Sigmoid colon (tissue), 7 donors: ENCODE measurements at places on chromosomes 3 and 15. TPM values are rescaled to one million over a fixed set of nuclear protein-coding genes. Genes with fewer than 3 reads are reported as not detected.
A peak's percentile ranks its signal among the peaks of the same experiment; 100 is the strongest.

Gene CCDC33
- total RNA-seq = not detected

Gene PPP1R2
- 69.9 TPM for total RNA-seq

Gene ACP3
- total RNA-seq = 6.5 TPM

Gene RBPMS2
- total RNA-seq = 23.4 TPM

Gene ARHGAP31
- 11.1 TPM for total RNA-seq

Gene BUB1B
- total RNA-seq = 0.33 TPM

DNA sequence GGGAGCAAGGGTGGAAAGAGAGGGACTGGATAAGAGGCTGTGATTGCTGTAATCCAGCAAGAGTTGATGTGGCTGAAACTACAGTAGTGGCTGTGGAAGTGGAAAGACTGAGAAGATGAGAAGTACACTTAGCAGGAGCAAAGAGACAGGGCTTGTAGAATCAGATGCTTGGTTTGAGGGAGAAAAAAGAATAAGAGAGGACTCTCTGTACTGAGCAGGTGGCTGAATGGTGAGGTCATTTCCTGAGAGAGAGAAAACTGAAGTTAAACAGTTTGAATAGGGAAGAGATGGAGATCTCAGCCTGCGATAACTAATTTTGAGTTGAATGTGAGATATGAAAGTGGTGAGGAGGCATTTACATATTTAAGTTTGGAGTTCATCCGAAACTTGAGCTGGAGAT is 95.8 kb upstream of the SLC25A36 start:
- DNase-seq = no peak

- DNase-seq = no peak
Measured at GRCh38 chr15:69011641-69012040, 2.9 kb upstream of the NOX5 start.

- no peak for DNase-seq
Measured at GRCh38 chr15:49024840-49025239, 21.4 kb downstream of the SECISBP2L start.

DNA sequence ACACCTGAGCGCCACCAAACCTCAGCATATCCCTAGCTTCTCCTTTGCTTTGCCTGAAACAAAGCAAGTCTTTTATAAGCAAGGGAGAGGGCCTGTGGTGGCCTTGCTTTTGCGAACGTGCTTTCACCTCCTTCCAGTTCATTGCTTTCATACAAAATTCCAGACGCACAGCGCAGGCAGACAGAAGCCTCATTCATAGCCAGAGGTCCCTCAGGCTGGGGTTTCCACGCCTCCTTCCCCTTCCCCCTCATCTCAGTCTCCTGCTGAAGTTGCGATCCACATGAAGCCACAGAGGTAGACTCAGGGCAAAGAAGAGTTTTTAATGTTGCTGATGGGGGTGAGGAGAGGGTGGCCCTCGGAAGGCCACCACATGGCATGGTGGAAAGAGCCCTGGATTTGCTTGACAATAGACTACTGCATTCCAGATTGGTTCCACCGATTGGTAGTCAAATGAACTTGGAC is 59.4 kb upstream of the FLNB start:
- peak; percentile 64 for DNase-seq

DNA sequence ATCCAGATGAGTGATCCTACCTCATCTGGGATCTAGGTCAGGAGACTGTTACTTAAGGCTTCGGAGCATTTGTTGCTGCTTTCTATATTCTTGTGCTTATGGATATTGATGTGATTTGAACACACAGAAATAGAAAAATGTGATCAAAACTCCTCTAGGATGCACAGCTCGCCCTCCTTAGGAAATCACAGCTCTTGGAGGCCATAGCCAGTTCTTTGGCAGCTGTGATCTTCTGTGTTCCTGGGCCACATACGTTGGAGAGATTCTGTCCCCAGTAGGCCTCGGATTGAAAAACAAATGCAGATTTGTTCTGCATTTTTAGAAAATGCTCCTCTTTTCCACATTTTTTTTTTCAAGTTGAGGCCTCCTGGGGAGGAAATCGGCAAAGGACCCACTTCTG is 437.4 kb upstream of the THBS1 start:
- no peak for DNase-seq

DNA sequence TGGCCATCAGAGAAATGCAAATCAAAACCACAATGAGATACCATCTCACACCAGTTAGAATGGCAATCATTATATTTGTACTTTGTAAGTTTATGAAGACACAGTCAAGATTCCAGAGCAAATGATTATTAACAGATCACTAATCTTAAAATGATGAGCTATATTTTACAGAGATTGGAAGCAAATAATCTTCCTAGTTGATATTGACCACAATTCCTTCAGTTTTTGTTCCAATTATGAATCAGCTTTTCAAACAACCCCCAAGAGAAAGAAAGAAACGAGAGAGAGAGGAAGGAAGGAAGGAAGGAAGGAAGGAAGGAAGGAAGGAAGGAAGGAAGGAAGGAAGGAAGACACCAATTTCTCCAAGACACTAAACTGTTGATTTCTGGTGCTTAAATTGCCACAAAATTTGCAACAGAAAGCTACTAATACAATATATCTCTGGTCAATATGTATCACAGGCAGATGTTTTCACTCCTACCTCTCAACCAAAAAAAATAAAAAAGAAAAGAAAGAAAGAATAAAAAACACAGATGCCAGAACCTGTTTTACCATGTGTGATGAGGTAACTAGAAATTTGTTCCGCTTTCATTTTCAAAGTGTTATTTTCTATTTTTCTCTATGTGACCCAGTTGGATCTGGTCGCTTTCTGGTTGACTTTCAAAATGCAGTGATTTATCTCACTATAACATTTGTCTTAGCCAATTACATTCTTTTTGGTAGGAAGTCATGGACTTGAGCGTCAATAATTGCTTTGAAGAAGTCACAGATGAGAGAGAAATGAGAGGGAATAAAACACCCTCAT is 1609.6 kb downstream of the SI start:
- no peak for DNase-seq

DNA sequence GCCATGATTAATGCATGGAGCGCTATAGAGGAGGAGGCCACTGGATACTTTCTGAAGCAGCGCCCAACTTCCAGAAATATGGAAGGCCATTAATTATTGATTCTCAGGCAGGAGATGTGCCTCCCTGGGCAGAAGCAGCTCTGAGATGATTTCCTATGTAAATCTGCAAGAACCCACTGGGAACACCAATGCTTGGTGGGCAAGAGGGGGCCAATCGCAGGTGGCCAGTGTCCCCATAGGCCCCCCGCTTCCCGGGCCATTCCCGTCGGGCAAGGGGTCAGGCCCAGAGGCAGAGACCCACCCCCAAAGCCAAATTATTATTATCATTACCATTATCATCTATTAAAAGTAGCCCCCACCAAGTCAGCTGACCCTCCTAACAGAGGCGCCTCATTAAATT is 288.0 kb upstream of the TLE3 start:
- DNase-seq = no peak

GRCh38 chr15:89812011-89812846 is 2.4 kb downstream of the ANPEP start:
- peak; percentile 83 for DNase-seq

DNA sequence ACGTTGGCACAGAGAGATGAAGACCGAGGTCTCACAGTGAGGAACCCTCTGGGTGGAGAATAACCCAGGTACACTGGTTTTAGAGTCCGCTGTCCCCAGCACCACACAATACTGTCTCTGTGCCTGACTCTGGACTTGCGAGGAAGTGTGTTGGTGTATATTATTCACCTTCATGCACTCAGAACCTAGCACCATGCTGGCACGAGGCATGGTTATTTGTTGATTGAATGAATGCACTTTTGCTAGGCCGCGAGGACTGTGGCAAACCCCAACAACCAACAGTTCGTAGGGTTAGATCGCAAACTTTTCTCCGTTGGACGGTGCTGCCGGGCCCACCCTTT is 484 bp upstream of the C3orf52 start:
- no peak for DNase-seq

GRCh38 chr3:159455741-159456181 is 532.9 kb upstream of the IL12A start:
- DNase-seq = no peak

DNA sequence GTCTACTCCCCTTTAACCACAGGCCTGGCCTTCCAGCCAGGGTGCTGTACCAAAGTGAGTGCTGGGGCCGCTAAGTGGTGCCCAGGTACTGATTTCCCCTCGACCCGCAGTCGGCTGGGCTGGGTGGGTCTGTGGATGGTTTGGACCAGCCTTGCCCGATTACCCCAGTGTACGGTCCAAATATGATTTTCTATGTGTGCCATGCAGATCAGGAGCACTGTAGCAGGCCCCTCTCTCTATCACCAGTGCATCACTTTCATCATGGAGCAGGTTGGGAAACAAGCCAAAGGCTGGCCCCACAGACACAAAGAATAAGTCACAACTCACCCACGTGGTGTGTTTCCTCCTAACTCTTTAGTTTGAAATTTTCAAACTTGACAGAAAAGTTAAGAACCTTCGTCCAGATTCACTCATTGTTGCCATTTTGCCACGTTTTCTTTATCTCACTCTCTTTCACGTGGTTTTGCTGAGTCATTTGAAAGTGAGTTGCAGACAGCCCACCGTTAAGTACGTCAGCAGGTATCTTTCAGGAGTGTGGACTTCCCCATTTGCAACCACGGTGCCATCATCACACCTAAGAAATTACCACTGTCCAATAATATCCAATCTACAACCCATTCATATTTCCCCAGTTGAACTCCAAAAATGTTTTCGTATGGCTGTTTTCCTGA is 37.0 kb downstream of the ZNF710 start:
- DNase-seq = peak; percentile 58

GRCh38 chr3:119891944-119892721 is 110.2 kb downstream of the NR1I2 start:
- no peak for DNase-seq

DNA sequence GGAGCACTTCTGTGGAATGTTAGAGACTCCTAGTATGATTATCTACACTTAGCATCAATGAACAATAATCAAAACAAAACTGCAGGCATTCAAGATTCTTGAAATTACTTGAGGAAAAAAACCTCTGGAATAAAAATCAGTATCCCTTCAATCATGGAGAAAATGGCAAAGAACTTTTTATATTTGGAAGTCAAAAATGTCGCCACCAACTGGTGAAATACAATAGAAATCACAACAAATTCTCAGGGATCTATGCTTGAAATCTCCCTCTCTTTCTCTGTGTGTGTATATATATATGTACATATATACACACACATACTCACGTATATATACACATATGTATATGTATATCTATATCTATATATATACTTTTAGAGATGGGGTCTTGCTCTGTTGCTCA is 378.9 kb upstream of the ALCAM start:
- no peak for DNase-seq

GRCh38 chr3:30747771-30748281 is 141.4 kb downstream of the TGFBR2 start:
- no peak for DNase-seq

DNA sequence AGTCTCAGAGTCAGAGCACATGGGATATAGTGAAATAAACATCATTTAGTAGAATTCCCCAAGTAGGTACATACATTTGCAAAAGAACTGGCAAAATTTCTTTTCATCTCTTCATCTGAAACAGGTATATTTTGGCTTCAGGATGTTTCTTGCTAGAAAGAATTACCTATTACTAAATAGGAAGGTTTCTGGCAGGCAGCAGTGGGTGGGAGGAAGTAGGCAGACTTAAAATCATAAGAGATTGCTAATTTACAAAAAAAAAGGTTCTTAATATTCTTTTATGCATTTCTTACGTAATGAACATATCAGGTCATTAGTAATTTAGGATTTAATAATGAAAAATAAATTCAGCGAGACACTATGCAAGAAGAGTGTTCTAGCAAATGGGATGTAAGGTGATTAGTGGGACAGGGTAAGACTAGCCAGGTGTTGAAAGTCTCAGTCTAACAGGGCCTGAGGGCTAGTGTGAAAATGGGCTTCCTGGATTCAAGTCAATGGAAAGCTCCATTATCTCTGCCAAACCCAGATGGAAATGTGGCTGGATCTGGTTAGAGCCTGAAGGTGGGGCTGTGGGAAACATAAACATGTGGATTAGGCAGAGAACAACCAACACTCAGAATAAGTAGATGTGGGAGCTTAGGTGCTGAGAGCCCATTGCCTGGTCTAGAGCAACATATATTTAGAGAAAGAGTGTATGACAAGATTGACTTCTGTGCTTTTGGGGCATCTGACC is 127.4 kb upstream of the FEZF2 start:
- no peak for DNase-seq
